LHCN-M2 (cell line): ENCODE measurements at places on chromosomes 2 and 18. TPM values are rescaled to one million over a fixed set of nuclear protein-coding genes. Genes with fewer than 3 reads are reported as not detected.
A peak's percentile ranks its signal among the peaks of the same experiment; 100 is the strongest.

DNA sequence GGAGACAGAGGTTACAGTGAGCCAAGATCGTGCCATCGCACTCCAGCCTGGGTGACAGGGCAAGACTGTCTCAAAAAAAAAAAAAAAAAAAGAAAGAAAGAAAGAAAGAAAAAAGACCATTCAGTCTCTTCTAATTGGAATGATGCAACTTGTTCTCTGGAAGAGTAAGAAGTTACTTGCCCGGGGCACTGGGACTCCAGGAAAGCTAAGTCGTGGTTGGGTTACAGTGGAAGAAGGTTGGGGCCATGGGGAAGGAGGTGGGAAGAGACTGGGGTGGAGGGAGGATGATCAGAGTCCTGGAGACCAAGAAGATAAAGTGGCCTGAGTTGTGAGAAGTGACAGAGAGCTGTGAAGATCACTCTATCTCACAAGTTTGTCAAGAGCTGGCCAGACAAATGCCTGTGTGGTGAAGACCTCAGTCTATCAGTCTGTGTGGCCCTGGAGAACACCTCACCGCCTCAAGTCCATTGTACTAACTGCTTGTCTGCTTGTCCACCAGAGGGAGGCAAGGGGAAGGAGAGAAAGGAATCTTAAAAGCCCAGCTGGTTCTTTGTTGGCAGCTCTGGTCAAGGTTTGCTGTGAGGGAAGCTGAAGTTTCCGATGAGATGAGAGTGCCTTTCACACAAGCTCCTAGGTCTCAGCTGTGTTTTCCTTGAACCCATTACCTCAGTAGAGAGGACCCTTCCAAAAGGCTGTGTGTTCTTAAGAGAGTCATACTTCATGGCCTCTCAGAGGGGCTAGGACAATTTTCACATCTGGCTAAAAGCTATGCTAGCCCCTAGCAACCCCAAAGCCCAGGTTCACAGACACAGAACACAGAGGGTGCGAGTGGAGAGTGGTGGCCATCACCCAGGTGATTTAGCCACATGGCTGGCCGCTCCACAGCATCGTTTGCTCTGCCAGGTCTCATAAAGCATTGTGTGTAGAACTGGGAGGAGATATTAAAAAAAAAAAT, 72.0 kb upstream of the TMEM178A start:
- DNase-seq, result peak; percentile 87

Gene CCBE1
- total RNA-seq, result 54.9 and 92.6 TPM in 2 replicates

Gene KRTCAP3
- 0.46 TPM in 1 of 2 replicates, not detected in the other for total RNA-seq

DNA sequence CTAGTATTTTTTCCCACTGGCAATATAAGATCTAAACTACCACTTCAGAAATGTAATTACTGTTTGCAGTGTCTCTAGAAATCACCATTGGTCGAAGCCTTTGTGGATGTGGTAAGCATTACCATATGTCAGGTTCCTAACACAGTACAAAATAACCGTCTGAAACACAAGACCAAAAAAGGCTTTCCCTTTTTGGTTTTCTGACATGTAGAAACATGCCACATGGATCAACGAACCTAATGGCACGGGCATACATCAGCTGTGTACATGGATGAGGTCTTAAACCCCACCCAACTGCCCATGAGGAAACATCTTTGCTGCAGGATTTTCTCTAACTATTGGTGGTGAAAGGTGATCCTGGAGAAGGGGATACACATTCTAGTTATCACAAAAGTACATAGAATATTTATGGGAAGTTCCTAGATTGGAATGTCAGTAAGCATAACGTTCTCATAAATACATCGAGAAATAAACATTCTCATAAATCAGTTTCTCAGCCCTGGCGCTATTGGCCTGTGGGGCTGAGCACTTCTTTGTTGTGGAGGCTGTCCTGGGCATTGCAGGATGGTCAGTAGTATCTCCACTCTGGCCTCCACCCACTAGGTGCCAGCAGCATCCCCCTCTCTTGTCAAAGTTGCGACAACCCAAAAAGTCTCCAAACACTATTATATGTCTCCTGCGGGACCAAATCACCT, 9.0 kb downstream of the VIT start:
- DNase-seq, result no peak

- no peak for DNase-seq
These were observed 406.0 kb downstream of the CCDC85A start for GRCh38 chr2:56589835-56590234.

- no peak for DNase-seq
These were observed 39.1 kb downstream of the PCBP1 start for GRCh38 chr2:70126413-70126812.

Gene SULT1C2
- 0.06 TPM in 1 of 2 replicates, not detected in the other for total RNA-seq

Gene PLEKHH2
- 1.1 and 2.8 TPM in 2 replicates for total RNA-seq

- DNase-seq, result no peak
These were observed 343.9 kb downstream of the DYSF start for GRCh38 chr2:71797035-71797810.

Gene SPDYA
- 0.63 and 1.1 TPM in 2 replicates for total RNA-seq

Gene CD8B2
- total RNA-seq, result not detected in 2 replicates

- DNase-seq, result no peak
These were observed 88.8 kb downstream of the CD8B2 start for GRCh38 chr2:106575955-106576354.

GRCh38 chr2:160394153-160394552, 99.5 kb downstream of the RBMS1 start:
- no peak for DNase-seq

Gene BOLL
- total RNA-seq, result not detected in 2 replicates

- DNase-seq, result no peak
These were observed 3.1 kb downstream of the EFR3B start for GRCh38 chr2:25044990-25045389.

Gene ICOS
- not detected in 2 replicates for total RNA-seq

DNA sequence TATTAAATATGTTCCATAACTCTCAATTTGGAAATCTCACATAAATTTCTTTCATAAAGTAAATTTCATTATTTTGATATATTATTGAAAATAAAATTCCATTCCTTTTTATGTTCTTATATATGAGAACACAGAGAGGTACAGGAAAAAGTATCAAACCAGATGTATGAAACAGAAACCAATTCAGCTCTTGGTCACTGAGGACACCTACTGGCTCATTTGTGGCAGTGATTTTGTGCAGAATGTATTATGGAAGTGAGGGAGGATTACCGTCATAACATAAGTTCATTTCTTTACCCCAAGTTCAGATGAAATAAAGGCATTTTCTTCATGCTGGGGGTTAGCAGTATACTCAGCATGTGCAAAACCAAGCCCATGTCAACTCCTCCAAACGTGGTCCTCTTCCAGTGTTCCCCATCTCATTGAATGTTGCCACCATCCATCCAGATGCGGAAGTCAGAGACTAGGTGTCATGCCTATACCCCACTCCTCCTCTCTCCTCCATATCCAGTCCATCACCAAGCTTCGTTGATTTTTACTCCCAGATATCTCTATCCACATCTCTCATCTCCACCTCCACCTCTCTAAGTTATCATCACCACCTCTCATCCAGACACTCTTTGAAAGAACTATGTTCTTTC, 41.7 kb upstream of the MALL start:
- peak; percentile 65 for DNase-seq

DNA sequence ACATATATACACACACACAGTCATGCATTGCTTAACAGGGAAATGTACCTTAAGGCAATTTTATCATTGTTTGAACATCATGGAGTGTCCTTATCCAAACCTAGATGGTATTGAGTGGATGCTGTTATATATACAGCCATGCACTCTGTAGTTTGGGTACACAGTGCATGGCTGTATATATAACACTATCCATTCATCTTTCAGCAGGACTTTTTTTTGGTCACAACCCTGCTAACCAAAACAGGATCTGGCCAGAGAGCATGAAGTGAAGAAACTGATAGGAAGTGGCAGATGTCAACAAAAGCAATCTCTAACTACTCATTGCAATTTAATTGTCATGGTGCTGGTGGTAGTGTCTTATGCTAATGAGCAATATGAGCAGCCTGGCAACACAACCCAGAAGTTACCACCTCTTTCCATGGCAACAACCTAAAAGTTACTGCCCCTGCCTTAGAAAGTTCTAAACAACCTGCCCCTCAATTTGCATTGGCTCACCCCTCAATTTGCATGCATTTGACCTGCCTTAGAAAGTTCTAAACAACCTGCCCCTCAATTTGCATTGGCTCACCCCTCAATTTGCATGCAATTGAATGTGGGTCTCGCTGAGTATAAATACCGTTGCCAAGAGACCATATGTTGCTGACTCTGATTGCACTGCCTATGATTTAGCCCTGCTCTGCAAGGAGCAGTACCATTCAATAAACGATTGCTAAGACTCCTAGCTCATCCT, 434.9 kb downstream of the DSEL start:
- no peak for DNase-seq

Gene CYP26B1
- total RNA-seq, result 2.1 and 2.3 TPM in 2 replicates

DNA sequence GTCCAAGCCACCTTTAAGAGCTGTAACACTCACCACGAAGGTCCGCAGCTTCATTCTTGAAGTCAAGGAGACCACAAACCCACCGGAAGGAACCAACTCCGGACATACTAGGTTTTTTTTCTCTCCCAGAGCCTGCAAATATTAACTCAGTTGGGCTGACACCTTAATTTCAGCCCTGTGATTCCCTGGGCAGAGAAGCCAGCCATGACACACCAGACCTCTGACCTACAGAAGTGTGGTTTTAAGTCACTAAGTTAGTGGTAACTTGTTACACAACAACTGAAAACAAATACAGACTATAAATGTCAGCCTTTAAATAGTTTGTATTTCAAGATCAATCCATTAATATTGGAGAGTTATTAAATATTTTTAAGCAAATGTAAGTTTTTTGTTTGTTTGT, 855.1 kb downstream of the TMEM182 start:
- no peak for DNase-seq

DNA sequence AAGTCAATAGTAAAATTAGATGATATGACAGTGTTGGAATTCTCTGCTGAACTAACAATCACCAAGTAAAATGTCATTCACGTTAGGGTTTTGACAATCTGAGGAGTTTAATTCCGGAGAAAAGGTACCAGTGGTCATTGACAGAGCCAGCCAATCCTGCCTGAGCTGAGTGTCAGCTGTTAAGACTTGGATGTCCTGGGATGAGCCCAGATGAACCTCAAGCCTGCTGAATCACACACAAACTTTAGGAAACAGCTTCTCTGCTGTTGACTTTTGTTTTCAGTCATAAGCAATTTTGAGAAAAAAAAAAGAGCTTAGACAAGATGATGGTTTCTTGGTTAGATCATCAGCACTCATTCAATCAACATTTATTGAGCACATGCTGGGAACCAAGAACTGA, 600.0 kb upstream of the SLC39A10 start:
- peak; percentile 57 for DNase-seq

GRCh38 chr18:36627637-36628036, 201.2 kb downstream of the TPGS2 start:
- DNase-seq, result no peak

GRCh38 chr18:54140641-54141040, 83.8 kb downstream of the MBD2 start:
- peak; percentile 59 for DNase-seq

DNA sequence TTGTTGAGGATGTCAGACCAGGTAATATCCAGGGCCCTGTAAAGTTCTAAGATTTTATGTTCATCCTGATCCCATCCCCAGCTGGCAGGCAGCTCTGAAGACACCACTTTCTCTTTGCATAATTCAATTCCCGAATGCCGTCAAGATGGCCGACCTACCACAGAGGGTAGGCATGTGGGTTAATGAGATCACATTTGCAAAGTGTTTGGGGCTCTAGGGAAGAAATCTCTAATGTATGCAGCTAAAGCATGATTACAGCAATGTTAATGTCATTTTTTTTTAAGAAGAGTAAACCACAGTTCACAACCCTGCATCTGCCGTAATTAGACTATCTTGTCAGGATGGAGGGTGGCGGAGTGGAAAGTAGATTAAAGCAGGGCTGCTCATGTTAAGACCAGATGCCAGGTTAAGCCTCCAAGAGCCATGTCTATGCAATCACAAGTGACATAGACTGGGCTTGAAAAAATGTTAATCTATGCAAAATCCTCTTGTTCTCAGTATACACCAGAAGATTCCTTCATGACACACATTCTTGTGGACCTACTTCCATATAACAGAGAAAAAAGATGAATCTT, 131.4 kb downstream of the ALK start:
- no peak for DNase-seq
